ENCODE measurements at places on chromosomes 12 and 14.

GRCh38 chr12:75704208-75704607 is 192.8 kb upstream of the KRR1 start:
- DNase-seq, result no peak

GRCh38 chr12:7907009-7907408 is 29.0 kb downstream of the SLC2A3 start:
- DNase-seq, result peak; percentile 59

DNA sequence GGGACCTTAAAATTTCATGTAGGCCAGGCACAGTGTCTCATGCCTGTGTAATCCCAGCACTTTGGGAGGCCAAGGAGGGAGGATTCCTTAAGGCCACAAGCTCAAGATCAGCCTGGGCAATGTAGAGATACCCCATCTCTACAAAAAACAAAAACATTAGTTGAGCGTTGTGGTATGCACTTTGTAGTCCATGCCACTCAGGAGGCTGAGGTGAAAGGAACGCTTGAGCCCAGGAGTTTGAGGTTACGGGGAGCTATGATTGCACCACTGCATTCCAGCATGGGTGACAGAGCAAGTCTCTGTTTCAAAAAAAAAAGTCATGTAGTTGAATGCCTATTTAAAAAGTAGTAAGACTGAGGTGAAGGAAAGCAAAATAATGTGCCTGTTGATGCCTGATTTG is 83.5 kb downstream of the TTC6 start:
- no peak for DNase-seq

GRCh38 chr12:34348836-34349672 is 326.8 kb downstream of the ALG10 start:
- DNase-seq, result no peak

DNA sequence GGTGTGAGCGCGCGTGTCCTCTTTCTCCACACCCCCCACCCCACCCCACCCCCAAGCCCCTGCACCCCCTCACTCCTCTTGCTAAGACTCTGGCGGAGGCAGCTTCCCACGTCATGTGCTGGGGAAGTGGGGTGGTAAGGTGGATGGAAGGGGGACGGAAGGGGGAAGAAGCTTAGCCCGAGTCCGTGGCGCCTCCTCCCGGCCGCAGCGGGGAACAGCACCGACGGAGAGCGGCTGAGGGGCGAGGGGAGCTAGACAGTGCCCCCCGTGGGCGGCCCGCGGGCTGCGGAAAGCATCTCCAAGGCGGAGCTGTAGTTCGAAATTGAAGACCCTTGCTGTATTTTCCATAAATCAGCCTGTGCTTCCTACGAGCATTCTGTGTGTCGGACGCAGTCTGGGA is 588 bp upstream of the GRIN2B start:
- DNase-seq, result peak; percentile 69

- no peak for DNase-seq
Observed at GRCh38 chr12:107429006-107429705, 256.4 kb upstream of the PWP1 start.

DNA sequence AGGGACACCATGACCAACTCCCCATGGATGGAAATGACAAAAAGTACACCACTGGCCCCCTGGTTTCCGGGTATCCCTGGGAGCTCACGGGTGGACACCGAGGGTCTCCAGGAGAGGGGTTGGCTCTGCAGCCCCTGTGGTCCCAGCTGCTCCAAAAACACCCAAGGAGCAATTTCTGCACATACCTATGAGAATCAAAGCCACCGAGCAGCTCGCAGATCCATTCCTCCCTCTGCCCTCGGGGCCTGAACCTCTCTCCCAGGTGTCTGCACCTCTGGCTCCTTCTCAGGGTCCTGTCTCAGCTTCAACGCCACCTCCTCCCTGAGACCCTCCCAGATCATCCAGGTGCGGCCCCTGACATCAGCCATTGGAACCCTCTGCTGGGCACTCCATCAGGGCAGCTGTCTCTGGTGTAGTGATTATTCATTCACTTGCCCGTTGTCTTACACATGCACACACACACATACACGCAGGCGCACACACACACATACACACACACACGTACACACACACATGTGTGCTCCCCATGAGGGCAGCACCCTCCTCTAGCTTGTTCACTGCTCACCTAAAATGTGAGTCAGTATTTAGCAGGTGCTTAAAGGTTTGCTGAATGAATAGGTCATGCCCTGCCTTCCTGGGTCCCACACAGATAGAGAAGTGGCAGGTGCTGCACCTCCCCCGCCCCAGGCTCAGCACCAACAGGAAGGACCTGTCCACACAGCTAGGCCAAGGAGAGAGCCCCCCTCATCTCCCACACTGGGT is 5.9 kb downstream of the RIMBP2 start:
- no peak for DNase-seq
